Gastrocnemius medialis (tissue), 4 donors: ENCODE measurements at places on chromosomes 6 and 20. TPM values are rescaled to one million over a fixed set of nuclear protein-coding genes. Genes with fewer than 3 reads are reported as not detected.

- H3K4me1 ChIP-seq: peaks cover 38% of the 10 kb centered on the region
- H3K27me3 ChIP-seq: no peaks in the 10 kb centered on the region
- no peak overlapping the region for H3K4me3 ChIP-seq
- H3K27ac ChIP-seq: peak overlapping the region; percentile 74
Measured at GRCh38 chr6:15588971-15589634, 73.7 kb downstream of the DTNBP1 start.

GRCh38 chr20:1622450-1622849 is 2.6 kb upstream of the SIRPB1 start:
- no peaks in the 10 kb centered on the region for H3K36me3 ChIP-seq
- DNase-seq: no peak

The CLDN20 gene
- total RNA-seq: not detected

The GJE1 gene
- total RNA-seq: not detected

The DNMT3B gene
- 0.39 TPM for total RNA-seq

GRCh38 chr6:84892671-84893070 is 128.3 kb upstream of the TBX18 start:
- no peak for DNase-seq
- no peaks in the 10 kb centered on the region for H3K4me1 ChIP-seq
- H3K27me3 ChIP-seq: no peaks in the 10 kb centered on the region
- no peaks in the 10 kb centered on the region for H3K36me3 ChIP-seq
- H3K4me3 ChIP-seq: no peak overlapping the region

The RCAN2 gene
- 38.1 TPM for total RNA-seq

DNA sequence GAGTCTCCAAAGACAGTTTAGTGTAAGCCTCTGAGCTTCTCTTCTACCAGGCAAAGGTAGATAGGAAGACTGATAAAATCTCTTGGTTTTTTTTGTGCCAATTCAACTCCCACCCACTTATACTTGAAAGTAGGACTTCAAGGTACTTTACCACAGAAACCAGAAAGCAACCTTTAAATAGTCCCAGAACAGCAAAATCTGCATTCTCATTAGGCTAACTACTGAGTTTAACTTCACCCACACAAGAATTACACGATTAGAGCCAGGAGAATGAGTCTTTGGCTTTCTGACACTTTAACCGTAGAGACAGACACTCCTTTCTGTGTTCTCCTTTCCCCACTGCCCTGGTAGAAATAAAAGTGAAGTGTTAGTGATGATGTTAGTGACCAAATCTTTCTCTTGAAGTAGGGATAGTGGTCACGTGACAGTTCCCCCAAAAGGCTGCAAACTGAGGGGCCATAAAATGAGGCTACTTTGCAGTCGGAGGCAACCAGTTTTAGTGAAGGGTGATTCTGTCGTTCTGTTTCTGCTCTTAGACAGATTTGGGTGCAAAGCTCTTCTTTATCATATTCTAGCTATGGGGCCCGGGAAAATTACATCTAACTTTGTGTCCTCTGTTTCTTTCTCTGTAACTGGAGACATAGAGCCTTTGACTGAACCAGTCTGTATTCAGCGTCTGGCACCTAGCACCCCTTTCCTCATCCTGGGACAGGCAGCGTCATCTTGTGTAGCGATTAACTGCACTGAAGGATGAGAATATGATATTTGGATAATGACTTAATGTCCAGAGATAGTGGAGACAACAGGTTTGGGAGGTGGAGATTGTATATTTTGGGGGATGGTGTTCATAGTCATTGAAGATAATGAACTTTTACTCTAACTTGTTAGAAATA is 206.4 kb upstream of the CITED2 start:
- H3K4me3 ChIP-seq: no peak overlapping the region
- H3K36me3 ChIP-seq: no peaks in the 10 kb centered on the region
- no peaks in the 10 kb centered on the region for H3K4me1 ChIP-seq
- H3K27ac ChIP-seq: no peak overlapping the region
- no peaks in the 10 kb centered on the region for H3K27me3 ChIP-seq

- no peaks in the 10 kb centered on the region for H3K4me1 ChIP-seq
- H3K27me3 ChIP-seq: no peaks in the 10 kb centered on the region
- H3K36me3 ChIP-seq: no peaks in the 10 kb centered on the region
- no peak overlapping the region for H3K4me3 ChIP-seq
- DNase-seq: no peak
Measured at GRCh38 chr6:116451916-116452315, 9.3 kb upstream of the CALHM6 start.

DNA sequence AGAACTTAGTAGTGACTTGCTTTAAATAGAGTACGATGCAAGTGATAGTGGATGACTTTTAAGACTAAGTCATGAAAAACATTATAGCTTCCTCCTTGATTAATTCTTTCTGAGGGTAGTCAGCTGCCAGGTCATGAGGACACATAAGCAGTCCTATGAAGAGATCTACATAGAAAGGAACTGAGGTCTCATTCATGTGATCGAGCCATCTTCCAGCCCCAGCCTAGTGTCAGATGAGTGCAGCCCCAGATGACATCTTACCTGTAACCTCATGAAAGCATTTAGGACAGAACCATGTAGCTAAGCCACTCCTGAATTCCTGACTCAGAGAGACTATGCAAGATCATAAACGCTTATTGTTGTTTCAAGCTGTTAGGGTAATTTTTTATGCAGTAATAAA is 67.7 kb downstream of the AK9 start:
- H3K36me3 ChIP-seq: no peaks in the 10 kb centered on the region
- no peaks in the 10 kb centered on the region for H3K4me1 ChIP-seq
- no peaks in the 10 kb centered on the region for H3K27me3 ChIP-seq
- H3K4me3 ChIP-seq: no peak overlapping the region
- no peak overlapping the region for H3K27ac ChIP-seq
